ENCODE measurements at places on chromosomes 2 and 18. TPM values are rescaled to one million over a fixed set of nuclear protein-coding genes. Genes with fewer than 3 reads are reported as not detected.

Gene MTIF2
- 39.8 TPM for total RNA-seq

Gene SIX3
- 2.9 TPM for total RNA-seq

Gene PROKR1
- not detected for total RNA-seq

Gene CBLN2
- 0.18 TPM for total RNA-seq

Gene SERPINB10
- not detected for total RNA-seq

Gene SLC23A3
- total RNA-seq = 0.82 TPM

Gene IL1B
- 0.26 TPM for total RNA-seq

Gene DSG3
- 0.02 TPM for total RNA-seq

Gene LYPD6
- 0.08 TPM for total RNA-seq

Gene AQP12B
- not detected for total RNA-seq

Gene LYG1
- total RNA-seq = 1.3 TPM

Gene LRPPRC
- total RNA-seq = 92.9 TPM
